NCI-H510A (cell line): ENCODE measurements at places on chromosomes 3 and 15.

DNA sequence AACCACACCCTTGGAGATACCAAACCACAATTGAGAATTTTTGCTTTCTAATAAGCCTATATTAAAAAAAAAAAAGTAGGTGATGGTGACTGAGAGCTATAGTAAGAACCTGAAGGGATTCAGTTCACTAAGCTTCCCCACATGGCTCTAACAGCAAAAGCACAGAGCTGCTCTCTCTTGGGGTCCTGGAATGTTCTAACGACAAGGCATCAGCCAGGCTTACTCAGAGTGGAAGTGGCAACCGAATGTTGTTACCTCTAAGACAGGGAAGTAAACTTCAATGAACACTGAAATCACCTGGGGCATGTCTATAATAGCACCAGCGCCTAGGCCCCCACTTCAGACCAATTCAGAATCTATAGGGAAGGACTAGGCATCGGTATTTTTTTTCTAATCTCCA is 397.7 kb downstream of the MAGI1 start:
- no peak for DNase-seq

DNA sequence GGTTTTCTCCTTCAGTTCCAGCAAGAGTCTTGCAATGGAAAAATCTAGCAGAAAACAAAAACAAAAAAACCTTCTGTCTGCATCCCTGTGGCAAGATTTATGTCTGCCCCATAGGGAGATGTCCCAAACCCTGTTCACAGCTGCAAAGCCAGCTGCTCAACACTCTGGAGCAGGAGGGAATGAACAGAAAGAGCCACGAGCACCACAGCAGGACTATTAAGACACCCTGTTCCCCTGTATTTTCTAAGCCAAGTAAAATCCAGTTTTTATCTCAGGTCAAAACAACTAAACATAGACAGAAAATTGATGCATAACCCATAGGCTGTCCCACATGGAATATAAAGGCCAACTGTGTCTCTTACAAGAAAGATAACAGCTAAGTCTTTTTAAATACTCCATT is 357.9 kb downstream of the LSAMP start:
- DNase-seq = no peak

DNA sequence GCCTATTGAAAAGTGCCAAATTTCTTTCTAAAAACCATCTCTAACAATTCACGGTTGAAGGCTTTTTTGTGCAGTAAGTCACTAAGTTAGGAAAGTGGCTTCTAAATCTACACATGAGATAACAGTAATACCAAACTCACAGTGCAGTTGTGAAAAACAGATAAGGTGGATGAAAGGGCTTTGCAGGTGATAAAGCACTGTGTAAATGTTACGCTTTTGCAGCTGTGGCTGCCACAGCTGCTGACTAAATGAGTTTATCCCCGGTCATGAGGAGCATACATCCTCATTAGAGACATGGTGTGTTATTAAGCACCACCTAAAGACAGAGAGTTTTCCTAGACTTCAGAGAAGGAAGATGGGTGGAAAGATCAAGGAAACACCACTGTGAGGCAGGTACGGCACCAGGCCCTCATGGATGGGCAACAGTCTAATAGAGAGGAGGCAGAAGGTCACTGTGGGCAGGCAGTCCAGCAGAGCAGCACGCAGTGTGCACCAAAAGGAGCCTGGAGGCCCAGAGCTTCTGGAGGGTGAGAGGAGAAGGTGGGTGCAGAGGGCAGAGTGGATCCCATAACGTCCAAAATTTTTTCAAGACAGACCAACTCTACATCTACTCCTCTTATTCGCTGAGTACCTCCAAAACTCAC is 68.5 kb downstream of the FMN1 start:
- no peak for DNase-seq

DNA sequence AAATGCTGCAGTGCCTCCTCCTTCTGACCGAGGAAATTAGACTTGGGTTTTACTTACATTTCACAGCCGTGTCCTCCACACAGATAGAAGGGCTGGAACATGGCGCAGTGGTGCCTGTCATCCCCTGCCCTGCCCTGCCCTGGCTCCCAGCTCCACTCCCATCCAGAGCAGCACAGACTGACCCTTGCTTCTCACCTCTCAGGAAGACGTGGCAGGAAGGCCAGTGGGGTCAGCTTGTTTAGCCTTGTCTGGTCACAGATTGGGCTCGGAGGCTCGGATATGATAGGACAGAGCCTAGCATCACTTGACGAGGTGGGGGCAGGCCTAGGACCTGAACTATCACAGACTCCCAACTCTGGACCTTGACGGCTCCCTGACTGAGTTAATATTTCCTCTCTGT is 88.5 kb downstream of the LINGO1 start:
- DNase-seq = no peak

- no peak for DNase-seq
These were observed 641 bp downstream of the ACVR2B start for GRCh38 chr3:38454178-38454883.

GRCh38 chr15:33324609-33325008 is 13.8 kb downstream of the RYR3 start:
- no peak for DNase-seq

GRCh38 chr3:42557854-42558253 is 23.9 kb downstream of the SEC22C start:
- no peak for DNase-seq

DNA sequence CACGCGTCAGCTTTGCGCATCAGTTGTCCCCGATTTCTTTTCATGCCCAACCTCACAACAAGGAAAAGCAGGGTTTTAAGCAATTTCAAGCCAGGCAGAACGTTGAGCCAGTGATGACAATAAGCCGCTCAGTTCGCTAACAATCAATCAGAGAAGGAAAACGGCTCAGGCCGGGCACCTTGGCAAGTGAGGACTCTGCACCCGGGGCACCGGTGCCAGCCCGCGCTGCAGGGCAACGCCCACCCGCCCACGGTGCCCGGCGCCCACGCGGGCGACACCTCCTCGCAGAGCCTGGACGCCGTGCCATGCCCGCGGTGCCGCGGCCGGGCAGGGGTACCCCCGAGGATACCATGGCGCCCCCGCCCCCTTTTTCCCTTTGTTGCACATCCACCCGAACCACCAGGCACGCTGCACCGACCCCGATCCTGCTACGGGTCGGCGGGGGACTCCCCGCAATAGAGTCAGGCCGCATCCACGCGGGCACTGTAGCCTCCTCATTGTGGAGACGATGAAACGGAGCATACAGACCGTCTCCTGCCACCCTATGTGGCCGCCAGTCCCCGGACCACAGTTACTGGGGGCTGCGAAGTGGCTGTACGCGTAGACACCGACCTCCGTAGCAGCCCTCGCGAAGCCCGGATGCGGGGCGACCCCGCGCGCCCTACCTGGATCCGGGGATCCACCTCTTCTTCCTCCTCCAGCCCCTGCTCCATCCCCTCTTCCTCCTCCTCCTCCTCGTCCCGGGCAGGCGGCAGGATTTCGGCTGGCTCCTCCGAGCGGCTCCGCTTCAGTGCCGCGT is 581 bp downstream of the SH3BP5 start:
- no peak for DNase-seq

GRCh38 chr3:58521917-58522631 is 14.9 kb downstream of the ACOX2 start:
- DNase-seq = no peak

DNA sequence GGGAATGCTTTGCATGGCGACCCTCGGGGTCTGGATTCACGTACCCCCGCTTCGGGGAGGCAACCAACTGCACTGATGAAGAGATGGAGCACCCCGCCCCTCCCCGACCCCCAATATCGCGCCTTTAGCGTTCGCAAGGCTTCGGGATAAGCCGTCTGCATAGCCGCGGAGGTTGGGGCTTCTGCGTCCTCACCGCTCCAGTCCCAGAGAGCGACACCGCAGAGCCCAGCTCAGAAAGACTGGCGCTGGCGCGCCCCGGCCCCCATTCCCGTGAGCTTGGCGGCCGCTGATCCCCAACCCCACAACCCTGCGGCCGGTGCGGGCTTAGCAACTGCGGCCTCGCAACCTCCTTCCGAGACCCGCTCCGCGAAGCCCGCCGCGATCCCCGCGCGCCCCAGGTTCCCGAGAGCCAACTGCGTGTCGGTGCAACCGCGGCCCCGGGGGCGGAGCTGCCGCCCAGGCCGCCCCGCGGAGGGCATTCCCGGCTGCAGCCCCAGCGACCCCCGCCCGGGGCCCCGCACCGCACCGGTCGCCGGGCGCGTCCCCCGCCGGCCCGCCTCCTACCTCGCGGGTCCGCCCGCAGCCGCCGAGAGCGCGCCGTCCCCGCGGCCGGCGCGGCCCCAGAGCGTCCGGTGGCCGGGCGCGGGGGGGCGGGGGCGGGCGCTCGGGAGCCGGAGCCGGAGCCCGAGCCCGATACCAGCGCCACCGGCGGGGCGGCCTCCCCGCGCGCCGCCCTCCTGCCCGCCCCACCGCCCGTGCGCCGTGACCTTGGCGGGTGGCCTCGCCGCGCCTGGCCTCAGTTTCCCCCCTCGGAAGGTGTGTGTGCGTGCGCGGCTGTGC is 79.5 kb downstream of the IQSEC1 start:
- no peak for DNase-seq

DNA sequence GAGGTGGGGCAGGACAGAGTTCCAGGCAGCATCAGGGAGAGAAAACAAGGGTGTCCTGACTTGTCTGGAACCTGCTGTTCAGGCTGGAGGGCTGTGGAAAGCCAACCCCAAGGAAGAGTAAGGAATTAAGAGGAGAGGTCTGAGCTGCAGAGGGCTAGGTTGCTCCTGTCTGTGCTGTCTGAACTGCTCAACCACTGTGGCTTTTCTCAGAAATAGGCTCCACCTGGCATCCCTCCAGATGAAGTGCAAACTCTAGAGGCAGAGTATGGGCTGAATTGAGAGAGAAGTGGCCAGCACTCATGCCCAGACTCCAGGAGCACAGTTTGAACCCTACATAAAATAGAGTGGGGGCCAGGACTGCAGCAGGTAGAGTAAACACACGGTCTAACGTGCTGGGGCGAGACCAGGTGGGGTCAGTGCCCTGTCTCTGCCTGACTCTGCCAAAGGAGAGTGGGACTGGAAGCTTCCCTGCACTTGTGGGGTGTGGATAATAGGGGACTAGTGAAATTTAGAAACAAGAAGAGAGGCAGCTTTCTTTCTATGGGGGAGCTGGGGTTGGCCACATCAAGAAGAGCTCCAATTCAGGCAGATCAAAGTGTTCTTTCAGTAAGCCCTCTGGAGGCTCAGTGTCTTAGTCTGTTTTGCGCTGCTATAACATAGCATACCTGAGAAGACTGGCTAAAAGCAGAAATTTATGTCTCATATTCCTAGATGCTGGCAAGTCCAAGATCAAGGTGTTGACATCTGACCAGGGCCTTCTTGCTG is 28.0 kb upstream of the MNS1 start:
- no peak for DNase-seq

DNA sequence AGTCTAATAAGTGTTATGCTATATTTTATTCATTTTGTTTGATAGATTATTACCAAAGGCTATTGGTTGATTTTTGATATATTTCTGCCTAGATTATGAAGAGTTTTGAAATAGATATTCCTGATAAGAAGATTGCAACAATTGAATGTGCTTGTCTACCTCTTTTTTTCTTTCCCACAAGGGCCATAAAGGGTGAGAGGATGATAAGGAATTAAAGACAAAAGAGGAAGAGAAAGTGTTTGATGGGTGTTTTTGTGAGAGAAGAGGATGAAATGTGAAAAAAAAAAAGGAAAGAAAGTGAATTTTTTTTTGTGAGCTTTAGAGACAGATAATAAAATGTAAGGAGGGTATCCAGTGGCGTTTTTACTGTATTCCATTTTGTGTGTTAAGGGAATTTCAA is 244.4 kb downstream of the CHST2 start:
- DNase-seq = no peak

DNA sequence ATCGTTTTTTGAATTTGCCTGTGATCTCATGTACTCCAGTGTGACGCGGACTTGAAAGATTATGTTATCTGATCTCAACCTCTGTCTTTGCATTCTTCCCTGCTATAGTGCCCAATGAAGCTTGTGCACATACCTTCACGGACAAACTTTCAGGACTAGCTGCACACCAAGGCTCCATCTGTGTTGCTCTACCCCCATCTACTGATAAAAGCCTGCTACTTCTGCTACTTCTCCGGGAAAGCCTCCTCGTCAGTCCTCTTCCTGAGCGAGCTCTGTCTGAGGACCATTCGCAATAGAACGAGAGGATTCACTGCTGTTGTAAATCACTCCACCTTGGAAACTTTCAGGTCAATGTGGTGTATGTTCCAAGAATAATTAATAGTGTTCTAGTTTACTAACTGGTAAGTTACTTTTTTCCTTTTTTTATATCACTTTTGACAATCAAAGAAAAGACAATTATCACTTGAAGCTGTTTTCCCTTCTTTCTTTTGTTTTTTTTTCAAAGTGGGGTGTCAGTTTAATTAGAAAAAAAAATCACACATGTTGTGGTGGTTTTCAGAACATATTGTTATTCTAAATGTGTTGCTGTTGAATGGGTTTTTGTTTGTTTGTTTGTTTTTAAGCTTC is 217.6 kb downstream of the ARRDC4 start:
- no peak for DNase-seq

GRCh38 chr15:80577552-80578205 is 117.4 kb upstream of the ABHD17C start:
- no peak for DNase-seq

DNA sequence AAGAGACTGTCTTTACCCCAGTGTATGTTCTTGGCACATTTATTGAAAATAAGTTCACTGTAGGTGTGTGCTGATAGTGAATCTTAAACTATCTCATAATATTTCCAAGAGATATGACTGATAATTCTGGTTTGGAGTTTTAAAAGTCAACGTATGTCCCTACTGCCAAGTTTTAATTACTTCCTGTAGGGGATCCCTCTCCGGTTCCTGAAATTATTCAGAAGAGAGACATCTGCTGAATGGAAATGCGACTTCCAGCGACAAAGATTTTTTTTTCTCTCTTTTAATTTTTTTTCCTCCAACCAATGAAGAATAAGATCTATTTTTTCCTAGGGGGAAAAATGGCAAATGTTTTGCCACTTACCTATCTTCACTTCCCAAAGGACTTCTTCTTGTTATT is 498.9 kb upstream of the TGFBR2 start:
- no peak for DNase-seq

GRCh38 chr15:82568986-82569385 is 28.7 kb upstream of the RPS17 start:
- DNase-seq = no peak

- no peak for DNase-seq
These were observed 2.6 kb upstream of the FOXP1 start for GRCh38 chr3:71585887-71586809.

GRCh38 chr3:49133226-49133951 is 539 bp upstream of the LAMB2 start:
- peak; percentile 52 for DNase-seq

- DNase-seq = no peak
These were observed 44.8 kb downstream of the ST8SIA2 start for GRCh38 chr15:92438471-92438870.

DNA sequence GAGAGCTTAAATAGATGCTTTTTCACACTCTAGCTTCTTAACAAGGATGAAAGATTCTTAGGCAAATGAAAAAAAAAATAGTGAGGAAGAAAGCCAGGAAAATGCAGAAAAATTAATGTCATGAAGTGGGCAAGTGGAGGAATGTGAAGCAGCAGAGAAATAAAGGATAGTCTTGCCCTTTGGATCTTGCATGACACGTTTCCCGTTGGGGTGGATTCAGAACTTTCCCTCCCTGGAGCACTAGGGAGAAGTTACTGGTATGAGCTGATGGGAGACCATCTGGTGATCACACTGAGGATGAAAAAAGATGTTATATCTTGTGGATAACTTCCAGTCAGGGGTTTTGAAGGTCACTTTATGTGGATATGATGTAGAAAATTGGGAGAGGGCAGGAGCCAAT is 361.8 kb upstream of the ROPN1 start:
- DNase-seq = no peak

GRCh38 chr3:135456108-135456790 is 509.3 kb upstream of the PPP2R3A start:
- DNase-seq = peak; percentile 59

- DNase-seq = peak; percentile 30
These were observed at the start of gene FBLN2 for GRCh38 chr3:13548696-13549622. Gene FBLN2, plus strand, starts transcription at chr3:13549125. Its CDS starts 21,231 bp downstream, at chr3:13570356.
